ENCODE measurements at places on chromosomes 7 and 10.

DNA sequence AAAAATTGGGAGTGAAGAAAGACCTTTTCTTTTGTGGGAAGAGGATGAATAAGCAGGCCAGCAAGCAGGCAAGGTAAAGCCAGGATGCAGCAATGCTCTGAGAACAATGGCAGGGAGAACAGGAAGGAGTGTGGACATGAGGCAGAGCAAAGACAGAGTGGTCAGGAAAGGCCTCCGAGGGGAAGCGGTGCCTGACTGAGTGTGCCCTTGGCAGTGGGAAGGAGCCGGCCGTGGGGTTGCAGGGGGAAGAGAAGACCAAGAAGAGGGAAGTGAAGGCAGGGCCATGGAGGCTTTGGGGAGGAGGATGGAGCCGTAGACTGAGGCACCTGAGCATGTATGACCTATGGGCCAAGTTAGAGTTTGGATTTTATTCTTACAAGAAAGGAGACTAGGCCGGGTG is 21.9 kb upstream of the ZNF212 start:
- no peak for DNase-seq

GRCh38 chr10:20814116-20814515 is 83.0 kb downstream of the NEBL start:
- DNase-seq, result no peak

DNA sequence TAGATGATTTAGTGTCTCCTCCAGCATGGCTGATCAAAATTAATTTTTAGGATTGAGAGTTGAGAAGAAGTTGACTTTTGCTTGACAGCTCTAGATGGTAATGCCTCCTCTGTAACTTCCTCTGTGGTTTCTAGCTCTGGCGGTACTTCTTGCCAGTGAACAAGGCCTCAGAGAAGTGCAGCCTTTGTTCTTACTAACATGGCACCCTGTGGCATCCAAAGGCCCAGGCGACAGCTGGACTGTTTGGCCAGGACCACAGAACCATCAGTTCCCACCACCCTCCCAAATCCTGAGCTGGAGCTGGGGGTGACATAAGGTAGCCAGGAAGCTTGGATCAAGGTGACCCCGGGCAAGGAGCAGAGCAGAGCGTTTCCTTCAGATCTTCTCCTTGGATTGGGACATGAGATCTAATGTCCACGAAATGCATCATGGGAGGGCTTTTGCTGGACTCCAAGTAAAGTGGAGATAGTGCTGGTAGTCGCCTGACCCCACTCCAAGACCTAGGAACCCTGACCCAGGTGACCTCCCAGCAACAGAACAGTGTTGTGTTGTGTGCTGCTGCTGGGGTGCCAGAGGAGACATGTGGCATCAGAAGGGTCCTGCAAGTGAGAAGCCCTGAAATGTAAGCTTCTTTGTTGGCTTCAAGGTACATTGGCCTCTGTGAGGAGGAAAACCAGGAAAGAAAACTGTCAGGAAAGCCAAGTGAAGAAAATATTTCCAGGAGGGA is 41.8 kb downstream of the APBB1IP start:
- DNase-seq, result no peak

GRCh38 chr7:80053124-80053523 is 81.5 kb upstream of the GNAI1 start:
- no peak for DNase-seq

GRCh38 chr7:16399265-16399831 is 22.0 kb downstream of the CRPPA start:
- DNase-seq, result no peak

DNA sequence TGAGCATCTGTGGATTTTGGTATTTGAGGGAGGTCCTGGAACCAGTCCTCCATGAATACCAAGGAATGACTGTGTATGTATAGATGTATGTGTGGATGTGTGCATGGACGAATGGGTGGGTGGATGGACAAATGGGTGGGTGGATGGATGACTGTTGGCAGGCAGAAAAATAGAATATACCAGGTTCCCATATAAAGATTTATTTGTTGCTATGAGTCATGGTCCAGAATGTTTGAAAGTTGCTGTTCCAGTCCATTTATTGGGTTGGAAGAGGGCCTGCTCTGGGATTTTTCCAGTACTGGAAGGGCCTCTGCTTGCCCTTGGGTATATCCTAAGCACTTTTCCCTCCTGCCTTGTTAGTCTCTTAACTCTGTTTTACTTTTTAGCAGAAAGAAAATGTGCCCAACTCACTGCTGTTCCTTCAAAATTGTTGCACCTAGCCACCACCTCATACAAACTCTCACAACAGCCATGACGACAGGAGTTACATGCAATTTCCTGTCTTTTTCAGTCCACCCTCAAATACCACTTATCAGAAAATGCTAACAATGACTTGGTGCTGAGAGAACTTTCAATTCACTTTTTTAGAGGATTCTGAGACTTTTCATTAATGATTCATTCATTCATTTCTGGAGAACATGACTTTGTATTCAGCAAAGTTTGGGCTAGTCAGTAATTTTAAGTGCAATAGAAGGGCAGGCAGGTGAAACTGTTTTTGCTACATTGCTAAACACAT is 108.1 kb downstream of the EEPD1 start:
- DNase-seq, result no peak

- DNase-seq, result no peak
These were observed 35.6 kb upstream of the ATP6V0A4 start for GRCh38 chr7:138833596-138833995.

GRCh38 chr7:75981453-75982305 is 12.7 kb downstream of the TMEM120A start:
- no peak for DNase-seq

- DNase-seq, result no peak
These were observed 80.1 kb downstream of the CTBP2 start for GRCh38 chr10:125080296-125080695.

DNA sequence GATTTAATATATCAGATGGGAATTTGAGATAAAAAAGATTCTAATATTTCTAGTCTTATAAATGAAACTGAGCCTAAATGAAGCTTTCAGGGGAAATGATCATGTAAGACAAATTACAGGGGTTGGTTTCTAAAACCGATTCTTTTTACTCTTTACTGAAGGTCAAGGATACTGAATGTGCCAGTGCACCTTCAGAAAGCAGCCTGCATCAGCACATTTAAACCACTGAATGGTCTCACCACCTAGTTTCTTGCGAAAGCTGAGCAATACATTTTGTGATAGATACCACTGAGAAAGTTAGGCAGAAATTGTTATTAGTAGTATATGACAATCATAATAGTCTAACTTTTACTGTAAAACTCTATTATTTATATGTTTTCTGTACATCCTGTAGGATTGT is 180.7 kb downstream of the PCDH15 start:
- DNase-seq, result no peak

- no peak for DNase-seq
These were observed 435.7 kb upstream of the GALNT17 start for GRCh38 chr7:70696201-70696754.

- no peak for DNase-seq
These were observed 53.0 kb upstream of the PPP1R17 start for GRCh38 chr7:31633894-31634494.

- no peak for DNase-seq
These were observed 96.8 kb downstream of the GLRX3 start for GRCh38 chr10:130233035-130233360.

- DNase-seq, result no peak
These were observed 61.0 kb upstream of the SFMBT2 start for GRCh38 chr10:7471720-7472367.
